ENCODE measurements at places on chromosomes 13 and 19. TPM values are rescaled to one million over a fixed set of nuclear protein-coding genes. Genes with fewer than 3 reads are reported as not detected.

Gene NTN5
- 1.1 TPM for polyA plus RNA-seq

Gene LILRA1
- polyA plus RNA-seq: 0.32 TPM

Gene WDR18
- polyA plus RNA-seq: 30.4 TPM

Gene STOML3
- polyA plus RNA-seq: not detected

Gene CPB2
- polyA plus RNA-seq: 0.27 TPM

Gene SIGLEC14
- 0.47 TPM for polyA plus RNA-seq

Gene FOXO1
- 15.4 TPM for polyA plus RNA-seq

Gene CNN1
- 3.0 TPM for polyA plus RNA-seq

Gene KLK12
- polyA plus RNA-seq: not detected

Gene APC2
- 1.3 TPM for polyA plus RNA-seq

Gene ZAR1L
- not detected for polyA plus RNA-seq

Gene CALM3
- 447 TPM for polyA plus RNA-seq

Gene ZNF99
- polyA plus RNA-seq: 1.9 TPM

Gene PSMD8
- polyA plus RNA-seq: 140 TPM

Gene MIA
- 4.2 TPM for polyA plus RNA-seq

Gene MADCAM1
- 1.8 TPM for polyA plus RNA-seq

Gene KANK2
- 117 TPM for polyA plus RNA-seq

Gene TMEM150B
- 1.5 TPM for polyA plus RNA-seq

Gene PAF1
- 69.4 TPM for polyA plus RNA-seq
